Effector CD4-positive, alpha-beta T cell (primary cell): ENCODE measurements at places on chromosomes 6 and 20.

- DNase-seq = peak; percentile 58
Measured at GRCh38 chr6:13487122-13488014, at the start of gene GFOD1. Gene GFOD1 (minus strand): TSS chr6:13487600. CDS start chr6:13486890, 710 bp downstream.

DNA sequence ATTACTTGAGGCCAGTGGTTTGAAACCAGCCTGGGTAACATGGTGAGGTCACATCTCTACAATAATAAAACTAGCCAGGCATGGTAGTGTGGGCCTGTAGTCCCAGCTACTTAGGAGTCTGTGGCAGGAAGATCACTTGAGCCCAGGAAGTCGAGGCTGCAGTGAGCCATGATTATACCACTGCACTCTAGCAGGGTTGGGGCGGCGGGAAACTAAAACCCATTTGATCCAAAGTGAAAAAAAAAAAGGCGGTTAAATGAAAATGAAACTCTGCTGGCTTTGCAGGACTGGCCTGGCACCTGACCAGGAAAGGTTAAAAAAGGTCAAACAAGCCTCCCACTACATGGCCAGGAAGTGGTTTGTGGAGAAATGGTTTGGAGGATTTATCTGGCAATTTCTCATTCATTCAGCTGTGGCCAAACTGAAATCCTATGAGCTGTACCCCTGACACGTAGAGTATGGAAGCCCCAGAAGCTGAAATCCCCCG is 36.6 kb downstream of the MTRES1 start:
- no peak for DNase-seq

DNA sequence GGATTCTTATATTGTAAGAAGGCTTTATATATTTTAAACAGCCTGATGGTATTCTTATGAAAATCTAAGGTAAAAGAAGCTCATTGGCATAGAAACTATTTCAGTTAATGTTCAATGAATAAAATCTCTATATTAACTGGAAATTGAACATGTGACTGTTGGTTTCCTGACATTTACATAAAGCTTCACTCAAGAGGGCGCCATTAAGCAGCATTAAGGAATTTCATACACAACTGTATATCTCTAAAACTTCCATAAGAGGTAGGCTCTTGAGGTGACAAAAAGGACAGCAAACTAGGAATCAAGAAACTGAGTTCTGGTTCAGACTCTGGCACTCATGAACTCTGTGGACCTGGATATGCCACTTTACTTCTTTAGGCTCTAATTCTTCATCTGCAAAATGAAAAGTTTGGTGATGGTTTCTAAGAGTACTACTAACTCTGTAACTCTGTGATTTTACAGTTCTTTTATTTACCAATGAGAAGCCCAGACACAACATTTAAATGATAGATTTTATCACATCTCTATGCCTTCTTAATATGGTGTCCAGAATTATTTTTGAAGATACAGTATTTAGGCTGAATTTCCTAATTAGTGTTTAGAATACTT is 147.5 kb downstream of the FLRT3 start:
- no peak for DNase-seq

GRCh38 chr20:23021541-23021940 is 13.6 kb upstream of the SSTR4 start:
- DNase-seq = no peak

GRCh38 chr6:57267586-57268293 is 45.6 kb upstream of the RAB23 start:
- peak; percentile 19 for DNase-seq

DNA sequence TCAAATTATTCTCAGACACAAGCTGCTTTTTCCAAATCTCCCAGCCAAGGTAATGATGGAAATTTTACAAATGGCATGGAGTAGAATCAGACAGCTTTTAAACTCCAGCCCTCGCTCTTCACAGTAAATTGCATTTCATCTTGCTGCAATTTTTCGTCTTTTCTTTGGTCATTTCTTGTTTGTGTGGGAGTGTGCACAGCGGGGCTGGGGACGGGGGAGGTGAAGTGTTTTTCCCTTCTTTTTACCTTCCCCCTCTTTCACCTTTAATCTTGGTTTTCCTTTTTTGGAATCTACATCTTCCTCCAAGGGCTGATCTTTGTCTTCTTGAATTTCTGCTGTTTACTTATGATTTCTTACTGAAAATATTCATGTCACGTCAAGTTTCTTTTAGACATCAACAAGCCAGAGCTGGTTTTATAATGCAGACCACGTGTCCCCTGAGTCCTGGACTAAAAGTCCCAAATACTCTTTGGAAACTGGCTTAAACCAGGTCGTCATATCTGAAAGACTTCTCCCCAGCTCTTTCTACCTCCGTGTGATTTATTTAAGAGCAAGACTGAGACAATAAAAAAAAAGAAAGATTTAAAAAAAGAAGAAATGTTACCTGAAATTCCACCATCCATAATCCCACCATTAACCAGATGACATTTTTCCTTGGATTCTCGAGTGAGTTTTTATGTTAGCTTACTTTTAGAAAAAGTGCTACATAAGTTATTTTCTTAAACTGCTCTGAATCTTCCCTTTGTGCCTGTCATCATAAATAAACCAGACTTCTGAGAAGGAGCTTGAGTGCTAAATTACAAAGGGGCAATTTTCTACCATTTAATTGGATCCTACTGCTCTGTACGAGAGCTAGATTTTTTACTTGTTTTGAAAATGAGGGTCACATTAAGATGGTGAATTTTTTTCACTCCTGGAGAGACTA is 52.0 kb downstream of the MAP3K5 start:
- DNase-seq = no peak

- DNase-seq = no peak
Measured at GRCh38 chr6:121443971-121444541, 8.6 kb downstream of the GJA1 start.

- DNase-seq = no peak
Measured at GRCh38 chr6:135972586-135972985, 121.1 kb downstream of the PDE7B start.

DNA sequence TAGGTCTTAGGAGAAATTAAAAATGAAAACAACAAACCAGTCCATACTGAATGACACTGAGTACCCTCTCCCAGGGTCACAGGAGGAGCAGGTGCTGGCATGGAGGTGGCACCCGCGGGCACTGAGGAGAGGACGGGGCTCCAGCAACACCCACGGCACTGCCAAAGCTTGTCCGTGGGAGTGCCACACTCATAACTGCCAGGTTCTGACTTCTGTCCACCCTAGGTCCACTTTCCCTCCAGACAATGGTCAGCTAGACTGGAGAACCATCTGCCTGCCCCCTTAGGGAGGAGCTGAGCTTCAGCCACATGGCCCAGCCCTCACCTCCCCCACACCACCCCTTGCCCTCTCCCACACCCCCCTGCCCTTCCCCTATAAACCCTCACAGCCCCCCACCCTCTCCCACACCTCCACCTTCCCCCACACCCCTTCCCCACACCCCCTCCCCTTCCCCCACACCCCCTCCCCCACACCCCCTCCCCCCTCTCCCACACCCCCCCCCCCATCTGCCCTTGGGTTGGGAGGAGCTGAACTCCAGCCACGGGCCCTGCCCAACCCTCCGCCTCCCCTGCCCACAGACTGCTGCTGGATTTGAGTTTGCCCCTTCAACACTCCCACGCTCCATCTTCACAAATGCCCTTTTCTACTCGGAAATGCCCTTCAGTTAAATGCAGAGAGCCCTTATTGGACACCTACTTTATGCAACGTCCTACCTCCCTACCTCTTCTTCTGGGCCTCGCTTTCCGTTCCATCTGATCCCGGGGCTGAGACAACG is 129.6 kb downstream of the TAF4 start:
- DNase-seq = no peak

DNA sequence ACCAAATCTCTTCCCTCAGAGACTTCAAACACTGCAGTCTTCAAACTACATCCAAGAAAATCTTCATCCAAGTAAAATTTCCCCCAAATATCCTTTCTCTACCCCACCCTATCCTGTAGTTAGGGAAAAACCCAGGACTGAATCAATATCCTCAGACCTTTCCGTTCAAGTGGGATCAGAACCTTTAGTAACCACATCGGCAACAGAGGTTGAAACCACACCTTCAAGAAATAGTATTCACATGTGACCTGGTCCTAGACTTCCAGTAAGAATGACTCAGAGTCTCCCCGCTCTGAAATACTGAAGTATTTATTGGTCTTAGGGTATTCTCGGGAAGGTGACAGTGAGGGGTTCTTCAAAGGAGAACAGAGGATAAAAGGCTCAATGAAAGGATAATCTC is 8.7 kb downstream of the HLA-DPA1 start:
- DNase-seq = no peak

DNA sequence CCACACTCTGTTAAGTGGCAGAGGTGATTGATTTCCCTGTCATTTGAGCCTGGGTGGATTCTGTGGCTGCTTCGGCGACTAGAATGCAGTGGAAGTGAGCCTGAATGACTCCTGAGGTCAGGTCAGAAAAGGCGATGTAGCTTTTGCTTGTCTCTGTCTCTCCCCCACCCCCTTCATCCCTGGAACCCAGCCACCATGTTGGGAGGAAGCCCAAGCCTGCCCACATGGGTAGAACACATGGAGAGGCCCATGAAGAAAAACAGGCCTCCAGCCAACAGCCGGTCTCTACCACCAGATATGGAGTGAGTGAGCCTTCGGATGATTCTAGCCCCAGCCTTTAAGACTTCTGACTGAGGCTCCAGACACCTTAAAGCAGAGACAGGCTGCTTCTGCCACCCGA is 181.0 kb downstream of the TFAP2C start:
- DNase-seq = no peak

DNA sequence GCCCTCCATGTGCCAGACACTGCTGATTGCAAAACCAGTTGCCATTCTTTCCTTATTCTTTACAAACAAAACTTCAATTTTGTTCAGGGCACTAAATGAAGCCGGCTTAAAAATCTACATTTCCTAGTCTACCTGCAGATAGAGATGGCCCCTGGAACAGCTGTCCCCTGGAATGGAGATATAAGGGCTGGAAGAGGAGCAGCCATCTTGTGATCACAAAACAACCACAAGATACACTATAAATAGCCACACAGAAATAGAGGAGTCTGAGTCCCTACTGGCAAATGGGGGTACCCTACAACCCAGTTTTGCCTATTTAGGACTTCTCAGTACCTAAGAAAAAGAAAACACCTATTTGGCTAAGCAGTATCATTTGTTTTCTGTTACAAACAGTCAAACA is 115.9 kb upstream of the BEND6 start:
- DNase-seq = no peak

DNA sequence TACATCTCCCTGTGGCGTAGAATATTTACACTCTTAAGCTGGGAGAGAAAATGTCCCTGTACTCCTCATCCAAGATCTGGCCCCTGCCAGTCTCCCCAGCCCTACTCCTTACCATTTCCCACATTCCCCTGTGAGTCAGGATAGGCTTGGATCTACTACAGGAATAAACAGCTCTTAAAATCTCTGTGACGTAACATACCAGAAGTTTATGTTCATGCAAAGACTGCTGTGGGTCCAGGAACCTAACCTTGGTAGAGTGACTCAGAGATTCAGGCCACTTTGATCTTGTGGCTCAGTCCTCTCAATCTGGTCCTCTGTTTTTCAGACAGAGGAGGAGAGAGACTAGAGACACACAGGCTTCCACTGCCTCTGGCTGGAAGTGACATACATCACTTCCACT is 38.5 kb upstream of the GPR6 start:
- DNase-seq = no peak

GRCh38 chr6:32790306-32790705 is 26.5 kb downstream of the HLA-DOB start:
- no peak for DNase-seq

- DNase-seq = no peak
Measured at GRCh38 chr6:131134220-131134979, 867 bp upstream of the AKAP7 start.

- no peak for DNase-seq
Measured at GRCh38 chr6:89675949-89676748, 37.6 kb upstream of the LYRM2 start.

GRCh38 chr6:41654698-41655151 is 16.5 kb downstream of the MDFI start:
- DNase-seq = no peak

- no peak for DNase-seq
Measured at GRCh38 chr6:111597291-111598086, 8.2 kb downstream of the TRAF3IP2 start.

- DNase-seq = no peak
Measured at GRCh38 chr6:160430203-160430602, 82.0 kb downstream of the SLC22A3 start.

GRCh38 chr6:88238065-88238464 is 71.9 kb upstream of the CNR1 start:
- no peak for DNase-seq

DNA sequence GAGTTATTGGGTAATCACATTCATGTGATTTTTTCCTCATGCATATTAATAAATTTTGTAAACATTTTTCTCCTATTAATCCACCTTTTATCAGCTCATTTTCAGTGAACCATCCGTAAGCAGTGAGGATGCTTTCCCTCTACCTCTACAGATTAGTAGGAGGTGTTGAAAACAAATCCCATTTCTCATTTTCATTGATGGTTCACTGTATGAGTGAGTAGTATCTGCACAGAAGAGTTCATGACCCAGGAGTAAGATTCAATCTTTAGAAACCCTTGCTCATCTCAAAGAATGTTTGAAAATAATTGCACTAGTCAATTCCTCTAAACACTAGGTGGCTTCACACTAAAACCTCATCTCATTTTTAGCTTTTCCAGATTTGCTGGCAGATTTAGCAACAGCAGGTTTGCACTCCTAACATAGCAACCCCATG is 440.0 kb downstream of the HAO1 start:
- DNase-seq = no peak

GRCh38 chr6:106110164-106110826 is 24.2 kb downstream of the PRDM1 start:
- DNase-seq = no peak

- DNase-seq = no peak
Measured at GRCh38 chr6:122165014-122165413, 234.4 kb upstream of the HSF2 start.

DNA sequence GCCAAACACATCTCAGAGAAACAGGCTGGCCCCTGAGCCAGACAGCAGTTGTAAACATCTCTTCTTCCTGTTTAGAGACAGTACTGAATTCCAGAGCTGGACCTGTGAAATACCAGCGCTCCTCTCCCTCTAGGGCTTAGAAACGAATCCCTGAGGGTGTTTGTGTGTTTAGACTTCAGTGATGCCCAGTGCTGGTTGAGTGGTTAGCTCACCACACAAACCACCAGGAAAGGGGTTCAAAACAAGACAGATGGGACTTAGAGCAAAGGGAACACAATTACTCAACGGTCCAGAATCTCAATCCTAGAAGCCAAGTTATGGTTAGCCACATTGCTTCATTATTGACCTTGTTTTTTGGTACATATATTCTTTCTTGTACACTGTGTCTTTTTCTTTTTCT is 108.7 kb upstream of the TMEM170B start:
- DNase-seq = no peak
